Thyroid gland (tissue), 4 donors: ENCODE measurements at places on chromosomes 13 and 19.
A peak's percentile ranks its signal among the peaks of the same experiment; 100 is the strongest.

DNA sequence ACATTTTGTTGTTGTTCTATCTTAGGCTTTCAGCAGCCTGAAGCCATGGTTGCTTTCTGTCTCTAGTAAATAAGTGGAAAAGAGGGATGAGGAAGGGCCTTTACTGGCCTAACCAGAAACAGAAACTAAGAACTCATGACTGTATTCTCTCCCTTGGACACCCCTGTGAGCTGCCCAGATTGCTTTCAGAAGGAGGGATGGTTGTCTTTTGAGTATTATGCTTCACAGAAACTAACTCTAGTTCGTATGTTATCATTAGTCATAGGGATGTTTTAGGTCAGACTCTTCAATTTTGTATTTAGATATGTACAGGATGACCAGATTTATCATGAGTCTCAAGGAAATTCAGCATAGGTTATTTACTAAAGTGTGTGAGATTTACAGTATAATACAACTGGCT is 17.5 kb downstream of the BORA start:
- no peak for DNase-seq

- no peak for DNase-seq
Measured at GRCh38 chr13:84894749-84895148, 904.5 kb downstream of the SLITRK6 start.

GRCh38 chr13:112525356-112525945 is 62.5 kb downstream of the TUBGCP3 start:
- no peak for DNase-seq

GRCh38 chr13:111204438-111205177 is 89.5 kb downstream of the ARHGEF7 start:
- peak; percentile 52 for DNase-seq

GRCh38 chr13:79725841-79726240 is 244.9 kb downstream of the NDFIP2 start:
- no peak for DNase-seq

- no peak for DNase-seq
Measured at GRCh38 chr19:11814700-11815035, 595 bp downstream of the ZNF440 start.

- peak; percentile 37 for DNase-seq
Measured at GRCh38 chr19:13102666-13103580, at the start of gene LYL1. Gene LYL1, minus strand, starts transcription at chr19:13102858. Its CDS starts 1,687 bp downstream, at chr19:13101171.

DNA sequence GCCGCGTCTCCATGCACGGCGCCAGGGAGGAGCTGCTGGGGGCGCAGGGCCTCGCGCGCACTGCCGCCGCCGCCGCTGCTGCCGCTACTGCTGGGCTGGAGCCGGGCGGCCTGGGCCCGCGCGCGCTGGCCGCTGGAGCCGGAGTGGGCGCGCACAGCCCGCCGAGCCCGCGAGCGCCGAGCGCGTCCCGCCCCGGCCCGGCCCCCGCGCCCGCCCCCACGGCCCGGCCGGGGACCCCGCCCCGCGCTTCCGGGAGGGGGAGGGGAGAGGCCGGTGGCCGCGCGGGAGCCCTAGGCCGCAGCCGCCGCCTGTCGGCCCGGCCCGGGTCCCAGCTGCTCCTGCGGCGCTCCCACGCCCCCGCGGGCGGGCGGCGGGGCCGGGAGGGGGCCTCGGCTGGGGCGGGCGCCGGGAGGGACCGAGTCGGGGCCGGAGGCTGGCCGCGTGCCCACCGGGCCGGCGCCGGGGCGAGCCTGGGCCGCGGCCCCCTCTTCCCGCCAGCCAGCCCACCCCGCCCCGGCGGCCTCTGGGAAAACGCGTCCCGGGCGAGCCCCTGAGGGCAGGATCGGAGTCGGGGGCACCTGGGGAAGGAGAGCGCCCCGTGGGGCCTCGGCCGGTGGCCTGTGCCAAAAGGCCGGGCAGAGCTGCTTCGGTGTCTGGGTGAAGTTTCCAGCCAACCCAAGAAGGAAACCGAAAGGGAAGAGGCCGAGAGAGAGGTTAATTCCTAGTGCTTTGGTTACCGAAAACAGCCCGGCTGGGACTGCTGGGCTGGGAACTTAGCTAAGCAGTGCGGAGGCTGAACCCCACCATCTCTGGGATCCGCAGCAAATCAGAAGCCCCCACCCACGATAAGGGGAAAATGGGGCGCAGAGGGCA is at the start of gene STK24:
Gene STK24 (minus strand): TSS at position 145 of the 873 bp plus-strand sequence. CDS start 321 bp downstream, outside the sequence.
- DNase-seq, result peak; percentile 69

GRCh38 chr19:5621945-5622464 is 571 bp downstream of the SAFB2 start:
- DNase-seq, result no peak

- DNase-seq, result no peak
Measured at GRCh38 chr13:42762251-42762650, 19.1 kb upstream of the FAM216B start.

- DNase-seq, result no peak
Measured at GRCh38 chr19:19774354-19775033, 41.6 kb upstream of the ZNF14 start.

DNA sequence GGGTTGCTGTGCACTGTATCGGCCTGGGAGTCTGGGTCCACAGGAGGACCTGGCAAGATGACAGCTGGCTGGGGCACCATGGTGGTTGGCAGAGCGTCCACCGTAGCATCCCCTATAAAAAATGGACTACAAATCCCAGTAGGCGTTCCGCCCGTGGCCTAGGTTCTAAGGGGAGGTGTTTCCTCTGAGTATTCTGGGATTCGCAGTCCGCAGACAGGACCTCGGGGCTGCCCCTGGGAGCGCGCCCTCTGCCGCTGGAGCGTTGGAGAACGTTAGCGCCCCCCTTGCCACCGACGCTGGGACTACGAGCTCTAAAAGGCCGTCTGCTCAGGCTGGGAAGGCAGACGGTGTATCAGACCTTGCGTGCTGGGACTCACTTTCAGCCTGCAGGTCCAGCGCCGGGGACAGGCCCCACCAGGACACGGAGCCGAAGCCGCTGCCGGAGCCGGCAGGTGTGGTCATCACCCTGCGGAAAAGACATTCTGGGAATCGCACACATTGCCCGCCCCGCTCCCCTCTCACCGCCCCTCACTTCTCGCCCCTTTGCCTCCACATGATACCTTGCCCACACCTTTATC is 372 bp downstream of the DNAAF3 start:
- peak; percentile 45 for DNase-seq

- DNase-seq, result no peak
Measured at GRCh38 chr13:51532736-51533197, 51.5 kb upstream of the WDFY2 start.

DNA sequence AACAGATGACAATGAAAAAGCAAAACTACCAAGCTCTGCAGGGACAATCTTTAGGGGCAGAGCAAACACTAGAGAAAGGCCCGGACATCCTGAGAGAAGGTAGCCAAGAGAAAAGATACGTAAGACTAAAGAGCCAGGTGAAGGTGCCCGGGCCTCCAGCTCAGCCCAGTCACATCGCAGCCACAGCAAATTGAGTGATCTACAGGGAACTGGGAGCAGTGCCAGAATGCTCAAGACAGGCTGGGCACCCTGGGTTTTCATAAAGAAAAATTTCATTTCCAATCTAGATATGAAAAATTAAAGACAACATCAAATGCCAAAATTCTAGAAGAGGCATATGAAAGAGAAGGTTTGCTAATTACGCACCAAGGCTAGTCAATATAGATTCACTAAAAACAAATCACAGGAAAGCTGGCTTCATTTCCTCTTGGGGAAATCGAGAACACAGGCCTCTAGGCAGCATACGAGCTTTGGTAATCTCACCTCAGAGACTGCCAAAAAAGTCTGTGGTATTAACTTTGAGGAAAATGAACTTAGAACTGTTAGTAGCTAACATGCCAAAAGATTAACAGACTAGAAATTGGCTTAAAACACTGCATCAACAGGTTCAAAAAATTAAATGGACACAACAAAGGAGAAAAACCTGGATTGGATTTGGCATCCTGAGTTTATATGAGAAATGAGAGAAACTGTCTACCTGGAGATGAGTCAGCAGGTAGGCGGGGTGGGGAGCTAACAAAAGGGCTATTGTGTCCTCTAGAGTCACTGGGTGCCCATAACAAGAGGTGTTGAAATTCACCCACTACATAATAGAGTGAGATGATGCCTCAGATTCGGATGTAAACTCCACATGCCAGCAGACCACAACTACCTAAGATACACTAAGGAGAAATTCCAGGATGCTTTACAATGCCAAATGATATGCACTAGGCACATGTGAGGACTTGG is 6.6 kb downstream of the ANKRD10 start:
- DNase-seq, result peak; percentile 42

DNA sequence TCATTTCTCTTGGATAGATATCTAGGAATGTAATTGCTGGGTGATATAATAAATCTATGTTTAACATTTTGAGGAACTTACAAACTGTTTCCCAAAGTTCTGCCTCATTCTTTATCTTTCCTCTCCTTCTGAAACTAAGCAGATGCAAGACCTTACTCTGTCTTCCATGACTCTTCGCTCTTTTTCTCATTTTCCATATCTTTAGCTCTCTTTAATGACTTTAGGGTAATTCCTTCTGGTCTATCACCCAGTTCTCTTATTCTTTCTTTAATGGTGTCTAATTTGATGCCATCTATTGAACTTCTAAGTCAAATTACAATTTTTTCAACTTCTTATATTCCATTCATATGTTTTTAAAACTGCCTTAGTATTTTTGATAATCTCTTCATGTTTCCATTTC is 316.6 kb downstream of the POU4F1 start:
- DNase-seq, result no peak

- no peak for DNase-seq
Measured at GRCh38 chr13:72639377-72639776, 88.1 kb downstream of the MZT1 start.

GRCh38 chr13:24083141-24083540 is 77.4 kb upstream of the SPATA13 start:
- no peak for DNase-seq
